ENCODE measurements at places on chromosomes 1 and 21.

DNA sequence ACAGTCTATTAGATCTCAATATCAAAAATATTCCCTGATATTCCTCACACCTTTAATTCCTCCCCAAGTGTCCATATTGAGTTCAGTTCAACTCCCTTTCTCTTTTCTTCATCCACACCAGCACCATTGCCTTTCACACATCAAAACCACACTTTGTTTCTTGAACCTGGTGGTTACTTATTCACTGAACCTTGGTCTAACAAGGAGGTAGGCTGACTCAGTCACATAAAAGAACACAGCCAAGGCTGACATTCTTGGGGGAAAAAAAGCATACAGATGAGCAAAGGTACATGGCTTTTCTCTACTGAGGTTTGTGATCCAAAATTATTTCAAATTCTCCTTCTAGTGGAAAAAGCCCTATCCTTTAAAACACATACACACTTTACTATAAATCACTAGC lies 131.7 kb upstream of the USH2A start:
- no peak for DNase-seq

DNA sequence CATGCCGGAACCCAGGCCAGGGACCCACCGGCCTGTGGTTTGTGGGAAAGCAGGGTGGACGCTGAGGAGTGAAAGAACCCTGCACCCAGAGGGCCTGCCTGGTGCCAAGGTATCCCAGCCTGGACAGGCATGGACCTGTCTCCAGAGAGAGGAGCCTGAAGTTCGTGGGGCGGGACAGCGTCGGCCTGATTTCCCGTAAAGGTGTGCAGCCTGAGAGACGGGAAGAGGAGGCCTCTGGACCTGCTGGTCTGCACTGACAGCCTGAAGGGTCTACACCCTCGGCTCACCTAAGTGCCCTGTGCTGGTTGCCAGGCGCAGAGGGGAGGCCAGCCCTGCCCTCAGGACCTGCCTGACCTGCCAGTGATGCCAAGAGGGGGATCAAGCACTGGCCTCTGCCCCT lies 18.5 kb downstream of the CSF1 start:
- DNase-seq = no peak

DNA sequence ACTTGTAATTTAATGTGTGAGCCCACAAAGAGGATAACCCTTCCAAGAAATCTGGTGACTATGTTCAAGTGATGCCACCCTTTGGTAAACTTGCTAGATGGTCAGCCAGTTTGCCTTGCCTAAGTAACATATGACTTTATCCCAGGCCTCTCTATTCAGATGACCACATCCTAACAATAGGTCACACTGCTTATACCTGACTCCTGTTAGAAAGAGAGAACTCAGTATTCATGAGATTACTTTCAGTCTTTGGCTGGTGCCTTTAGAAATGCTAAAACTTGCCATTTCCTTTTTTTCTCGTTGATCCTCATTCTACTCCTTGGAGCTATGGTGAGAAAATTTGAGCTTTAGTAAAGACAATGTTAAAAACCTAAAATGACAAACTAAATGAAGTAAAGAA lies 28.5 kb upstream of the SERBP1 start:
- DNase-seq = no peak

- no peak for DNase-seq
Measured at GRCh38 chr1:156490401-156491032, 10.1 kb downstream of the MEF2D start.

DNA sequence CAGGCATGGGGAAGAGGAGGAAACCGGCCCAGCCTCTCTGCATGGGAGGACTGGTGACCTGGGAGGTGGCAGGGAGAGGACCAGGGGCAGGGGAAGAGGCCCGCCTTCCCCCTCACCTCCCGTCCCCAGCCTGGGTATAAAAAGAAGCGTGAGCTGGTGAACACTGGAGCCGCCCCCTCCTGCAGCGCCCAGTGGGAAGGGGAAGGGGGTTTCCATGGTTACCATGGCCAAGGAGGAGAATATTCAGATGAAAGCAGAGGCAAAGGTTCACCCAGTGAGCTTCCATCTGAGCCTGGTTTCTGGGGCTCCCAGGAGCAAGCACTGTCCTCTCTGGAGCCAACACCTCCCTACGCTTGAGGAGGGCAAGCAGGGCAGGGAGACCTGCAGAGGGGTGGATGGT lies 54.9 kb downstream of the ACOT7 start:
- no peak for DNase-seq

DNA sequence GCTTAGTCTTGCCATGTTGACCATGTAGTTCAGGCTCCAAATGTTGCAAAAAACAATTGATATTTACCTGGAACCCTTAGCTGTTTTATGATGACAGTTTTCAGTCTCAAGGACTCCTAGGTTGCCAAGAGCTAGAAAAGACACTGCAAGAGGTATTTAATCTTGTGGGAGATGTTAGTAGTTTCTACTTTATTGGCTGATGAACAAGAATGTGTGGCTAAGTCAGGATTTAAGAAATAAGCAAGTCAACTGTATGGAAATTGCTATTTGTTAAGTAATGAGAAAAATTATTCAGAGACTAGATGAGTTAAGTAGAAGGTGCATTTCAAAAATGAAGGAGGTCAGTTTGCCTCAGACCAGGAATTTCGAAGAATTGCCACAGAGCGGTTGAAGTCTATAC lies 639.7 kb upstream of the USP24 start:
- DNase-seq = peak; percentile 81

GRCh38 chr1:86481966-86482365 lies 13.2 kb downstream of the CLCA1 start:
- DNase-seq = no peak

DNA sequence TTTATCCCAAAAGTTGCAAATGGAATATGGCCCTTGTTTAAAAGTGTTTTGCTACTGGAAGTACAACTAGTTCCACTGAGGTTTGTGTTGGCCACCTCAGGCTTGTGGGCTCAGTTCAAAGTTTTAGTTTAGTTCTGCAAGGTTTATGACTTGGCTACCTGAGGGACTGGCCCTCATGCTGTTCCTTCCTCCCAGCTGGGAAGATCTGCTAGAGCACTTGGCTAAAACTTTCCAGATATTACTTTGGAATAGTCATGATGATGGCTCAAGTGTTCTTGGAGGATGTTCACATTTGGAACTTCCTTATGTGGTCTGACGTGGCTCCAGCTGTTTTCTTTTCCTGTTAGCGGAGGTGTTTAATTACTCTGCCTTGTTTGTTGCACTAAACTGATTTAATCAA lies 110.2 kb upstream of the IVNS1ABP start:
- DNase-seq = no peak

DNA sequence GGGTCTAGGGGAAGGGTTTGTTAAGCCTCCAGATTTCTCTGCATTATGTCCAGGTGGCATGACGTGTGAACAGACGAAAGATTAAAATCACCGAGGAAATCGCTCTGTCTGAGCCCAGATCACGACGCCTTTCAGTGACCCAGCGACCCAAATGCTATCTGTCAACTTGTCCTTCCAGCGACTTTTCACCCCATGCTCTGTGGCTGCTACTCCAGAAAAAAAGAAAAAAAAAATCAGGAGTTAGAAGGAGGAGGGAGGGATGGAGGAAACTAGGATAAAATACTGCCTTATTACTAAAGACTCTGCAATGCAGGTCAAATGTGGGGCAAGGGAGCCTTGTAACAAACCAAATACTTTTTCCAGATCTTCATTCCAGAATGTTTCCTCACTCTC lies 352.0 kb downstream of the NUF2 start:
- DNase-seq = peak; percentile 81

DNA sequence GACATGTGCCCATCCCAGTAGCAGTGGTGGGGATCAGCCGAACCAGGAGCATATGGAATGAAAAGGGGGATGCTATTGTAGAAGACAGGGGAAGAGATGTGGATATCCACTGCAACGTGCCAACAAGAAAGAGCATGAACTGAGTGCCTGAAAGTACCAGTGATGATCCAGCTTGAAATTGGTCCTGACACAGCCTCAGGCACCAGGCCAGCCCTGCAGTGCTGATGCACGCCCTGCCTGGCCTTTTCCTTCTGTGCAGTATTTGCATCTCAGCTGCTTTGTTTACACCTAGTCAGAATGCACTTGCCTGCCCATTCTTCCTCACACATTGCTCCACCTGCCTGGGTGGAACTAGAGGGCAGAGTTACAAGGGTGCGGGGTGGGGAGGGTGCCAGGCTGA lies 50.3 kb upstream of the ARTN start:
- DNase-seq = no peak

DNA sequence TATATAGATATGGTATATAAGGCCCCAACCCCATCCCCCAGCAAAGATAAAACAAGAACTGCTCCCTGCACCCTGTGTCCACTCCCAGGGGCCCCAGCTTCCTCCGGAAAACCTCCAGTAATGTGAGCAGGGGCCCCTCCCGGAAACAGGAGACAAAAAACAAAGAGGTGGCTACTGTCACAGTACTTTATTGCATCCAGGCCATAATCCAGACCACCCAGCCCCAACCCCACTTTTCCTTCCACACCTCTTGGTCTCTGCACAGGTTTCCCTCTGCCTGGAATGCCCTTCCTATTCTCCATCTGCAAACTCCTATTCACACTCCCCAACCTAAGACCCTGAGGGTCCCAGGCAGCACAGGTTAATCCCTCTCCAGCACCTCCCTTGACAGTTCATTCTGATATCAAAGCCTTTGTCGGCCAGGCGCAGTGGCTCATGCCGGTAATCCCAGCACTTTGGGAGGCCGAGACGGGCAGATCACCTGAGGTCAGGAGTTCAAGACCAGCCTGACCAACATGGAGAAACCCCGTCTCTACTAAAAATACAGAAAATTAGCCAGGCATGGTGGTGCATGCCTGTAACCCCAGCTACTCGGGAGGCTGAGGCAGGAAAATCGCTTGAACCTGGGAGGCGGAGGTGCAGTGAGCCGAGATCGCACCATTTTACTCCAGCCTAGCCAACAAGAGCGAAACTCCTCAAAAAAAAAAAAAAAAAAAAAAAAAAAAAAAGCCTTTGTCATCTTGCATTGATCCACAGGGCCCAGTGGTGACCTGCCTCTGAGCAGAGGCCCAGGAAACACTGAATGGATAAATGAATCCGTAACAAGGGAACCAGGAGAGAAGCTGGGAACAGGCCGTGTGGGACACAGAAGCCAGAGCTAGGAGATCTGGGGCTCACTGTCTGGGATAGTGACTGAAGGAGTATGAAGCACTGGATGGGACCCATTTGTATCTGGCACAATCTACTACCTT lies 2.3 kb upstream of the AUNIP start:
- no peak for DNase-seq

GRCh38 chr1:22452481-22452957 lies 868 bp downstream of the ZBTB40 start:
- peak; percentile 46 for DNase-seq

- DNase-seq = no peak
Measured at GRCh38 chr1:41355356-41355755, 5.9 kb upstream of the FOXO6 start.

DNA sequence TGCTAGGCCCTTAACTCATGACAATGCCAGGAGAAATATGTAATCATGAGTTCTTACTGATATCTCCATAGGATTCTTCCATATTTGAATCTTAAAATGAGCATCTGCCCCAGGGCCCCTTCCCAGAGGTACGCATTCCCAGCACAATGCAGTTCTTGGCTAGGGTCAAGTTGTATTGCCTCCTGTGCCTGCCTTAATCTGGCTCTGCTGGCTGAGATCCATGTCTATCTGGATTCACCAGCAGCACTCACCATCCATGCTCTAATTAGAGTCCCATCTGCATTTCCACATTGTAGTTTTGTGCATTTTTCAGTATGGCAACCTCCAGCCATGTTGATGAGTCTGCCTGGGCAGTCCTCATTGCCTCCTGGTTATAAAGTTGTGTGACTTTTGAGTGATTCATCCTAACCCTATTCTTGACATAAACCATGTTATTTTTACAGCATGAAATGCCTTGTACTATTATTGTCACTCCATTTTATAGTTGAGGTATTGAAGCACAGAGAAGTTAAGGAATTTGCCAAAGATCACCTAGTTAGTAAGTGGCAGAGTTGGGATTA lies 55.9 kb downstream of the CAMSAP2 start:
- no peak for DNase-seq

GRCh38 chr1:193406901-193407300 lies 220.5 kb upstream of the B3GALT2 start:
- peak; percentile 67 for DNase-seq

- peak; percentile 7 for DNase-seq
Measured at GRCh38 chr21:25689226-25689625, 45.5 kb downstream of the ATP5PF start.

GRCh38 chr1:92663775-92664174 lies 121.1 kb downstream of the EVI5 start:
- DNase-seq = no peak

DNA sequence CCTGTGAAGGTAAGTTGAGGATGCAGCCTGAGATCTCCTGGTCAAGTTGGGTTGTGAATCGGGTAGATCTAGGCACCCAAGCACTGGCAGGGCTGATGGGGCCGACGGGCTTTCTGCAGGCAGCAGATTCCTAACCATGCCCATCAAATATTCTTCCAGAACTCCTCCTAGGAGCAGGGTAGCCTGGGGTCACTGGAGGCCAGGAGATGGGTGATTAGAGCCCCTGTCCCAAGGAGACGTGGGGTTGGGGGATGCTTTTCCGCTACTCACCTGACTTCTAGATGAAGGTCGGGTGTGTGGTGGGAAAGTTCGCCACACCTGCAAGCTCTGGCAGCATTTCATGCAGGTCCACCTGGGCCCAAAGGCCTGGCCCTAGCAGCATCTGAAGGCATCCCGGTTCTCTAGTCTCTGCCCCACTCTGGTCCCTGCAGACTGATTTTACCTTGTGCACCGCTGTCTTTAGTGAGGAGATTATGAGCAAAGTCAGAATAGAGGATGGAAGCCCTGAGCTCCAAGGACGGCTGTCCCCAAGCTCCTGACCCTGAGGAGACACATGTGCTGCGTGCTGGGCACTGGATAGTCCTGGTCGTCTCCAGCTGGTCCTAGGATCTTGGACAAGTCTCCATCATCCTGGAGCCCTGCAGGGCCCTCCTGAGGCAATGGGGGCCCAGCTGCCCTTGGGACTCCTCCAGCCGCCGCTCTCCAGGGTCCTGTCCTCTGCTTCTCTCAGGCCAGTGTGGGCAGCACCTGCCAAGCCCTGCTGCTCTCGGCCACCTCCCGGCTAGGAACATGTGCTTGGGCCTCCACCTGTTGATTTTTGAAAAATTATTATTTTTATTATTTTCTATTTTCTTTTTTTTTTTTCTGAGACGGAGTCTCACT lies 21.8 kb upstream of the C2CD2 start:
- DNase-seq = no peak

DNA sequence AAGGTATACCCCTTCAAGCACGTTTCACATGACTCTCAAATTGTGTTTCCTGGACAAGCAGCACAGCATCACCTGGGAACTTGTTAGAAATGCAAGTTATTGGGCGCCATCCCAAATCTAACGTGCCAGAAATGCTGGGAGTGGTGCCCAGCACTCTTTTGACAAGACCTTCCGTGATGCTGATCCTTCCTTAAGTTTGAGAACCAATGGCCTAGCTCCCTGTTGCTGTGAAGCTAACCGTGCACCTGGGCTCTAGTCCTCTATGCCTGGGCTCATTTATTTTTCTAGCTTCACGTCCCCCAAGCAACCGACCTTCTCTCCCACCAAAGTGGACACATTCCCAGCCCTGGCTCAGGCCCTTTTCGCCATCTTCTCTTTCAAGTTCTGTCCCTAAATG lies 4.3 kb downstream of the BEST4 start:
- no peak for DNase-seq

DNA sequence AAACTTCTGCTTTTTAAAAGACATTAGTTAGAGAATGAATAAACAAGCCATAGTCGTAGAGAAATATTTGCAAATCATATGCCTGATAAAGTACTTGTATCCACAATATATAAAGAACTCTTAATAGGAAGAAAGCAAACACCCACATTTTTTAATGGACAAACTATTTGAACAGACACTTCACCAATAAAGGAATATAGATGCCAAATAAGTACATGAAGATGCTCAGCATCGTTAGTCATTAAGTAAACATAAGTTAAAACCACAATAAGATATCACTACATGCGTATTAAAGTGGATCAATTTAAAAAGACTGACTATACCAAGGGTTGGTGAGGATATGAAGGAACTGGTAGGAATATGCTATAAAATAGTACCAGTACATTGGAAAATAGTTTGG lies 142.3 kb upstream of the ZC3H11B start:
- no peak for DNase-seq

All from fibroblast of upper back skin (primary cell).